Urinary bladder (tissue), 4 donors: ENCODE measurements at places on chromosomes 1 and 21. TPM values are rescaled to one million over a fixed set of nuclear protein-coding genes. Genes with fewer than 3 reads are reported as not detected.

The S100A7 gene
- not detected for total RNA-seq

The FOXD2 gene
- 0.85 TPM for total RNA-seq

The ZFP69 gene
- total RNA-seq: 8.6 TPM

The NUDT4B gene
- total RNA-seq: 3.7 TPM

The SPRR1B gene
- not detected for total RNA-seq

The KCNT2 gene
- total RNA-seq: 31.2 TPM

The RXFP4 gene
- not detected for total RNA-seq

The TMEM269 gene
- not detected for total RNA-seq

The SPRR2E gene
- not detected for total RNA-seq

GRCh38 chr1:167687919-167688519 lies 33.8 kb upstream of the MPZL1 start:
- DNase-seq: peak; percentile 70

DNA sequence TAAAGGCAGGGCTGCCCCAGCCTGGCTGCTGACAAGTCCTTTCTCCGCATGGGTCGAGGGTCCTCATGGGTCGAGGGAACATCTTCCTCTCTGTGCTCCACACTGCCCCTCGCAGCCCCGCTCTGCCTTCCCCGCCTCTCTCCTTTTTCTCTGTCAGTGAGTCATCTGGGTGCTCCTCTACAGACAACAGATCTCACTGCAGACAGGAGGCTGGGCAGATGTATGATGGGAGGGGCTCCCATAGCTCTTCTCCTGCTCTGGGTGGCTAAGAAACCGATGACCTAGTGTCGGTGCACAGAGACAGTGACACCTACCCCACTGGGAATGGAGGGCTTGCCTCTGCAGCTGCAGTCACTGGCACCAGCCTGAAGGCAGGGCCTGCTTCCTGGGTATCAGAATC lies 5.5 kb downstream of the KCNA10 start:
- no peak for DNase-seq

GRCh38 chr1:7616076-7616832 lies 154.8 kb upstream of the VAMP3 start:
- DNase-seq: no peak

DNA sequence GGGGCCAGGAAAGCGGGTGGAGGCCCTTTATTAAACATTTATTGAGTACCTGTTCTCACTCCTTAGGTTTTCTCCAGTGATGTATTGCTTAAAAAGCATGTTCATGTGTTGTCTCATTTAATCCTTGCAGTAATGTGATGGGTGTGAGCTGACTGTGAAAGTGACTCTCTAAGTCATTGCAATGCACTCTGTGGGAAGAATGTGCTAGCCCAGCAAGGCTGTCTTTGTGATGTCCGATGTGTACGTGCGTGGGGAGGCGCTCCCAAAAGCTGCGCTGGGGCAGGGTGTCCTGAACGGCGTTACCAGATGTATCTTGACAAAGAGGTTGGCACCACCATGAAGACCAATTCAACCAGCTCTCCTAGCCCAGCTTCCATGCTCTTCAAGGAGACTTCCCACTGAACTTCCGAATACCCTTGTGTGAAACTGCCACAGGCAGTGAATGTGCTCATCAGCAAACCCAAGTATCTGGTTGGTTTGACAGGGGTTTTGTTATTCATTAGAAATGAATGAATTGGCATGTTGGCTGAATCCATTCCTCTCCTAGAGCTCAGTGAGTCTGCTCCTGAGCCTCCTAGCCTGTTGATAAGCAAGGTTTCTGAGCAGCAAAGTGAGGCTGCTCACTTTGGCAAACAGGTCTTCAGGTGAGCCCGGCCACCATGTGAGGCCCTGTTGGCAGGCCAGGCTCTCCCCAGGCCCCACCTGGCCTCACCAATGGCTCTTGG lies 28.0 kb downstream of the NUAK2 start:
- no peak for DNase-seq

DNA sequence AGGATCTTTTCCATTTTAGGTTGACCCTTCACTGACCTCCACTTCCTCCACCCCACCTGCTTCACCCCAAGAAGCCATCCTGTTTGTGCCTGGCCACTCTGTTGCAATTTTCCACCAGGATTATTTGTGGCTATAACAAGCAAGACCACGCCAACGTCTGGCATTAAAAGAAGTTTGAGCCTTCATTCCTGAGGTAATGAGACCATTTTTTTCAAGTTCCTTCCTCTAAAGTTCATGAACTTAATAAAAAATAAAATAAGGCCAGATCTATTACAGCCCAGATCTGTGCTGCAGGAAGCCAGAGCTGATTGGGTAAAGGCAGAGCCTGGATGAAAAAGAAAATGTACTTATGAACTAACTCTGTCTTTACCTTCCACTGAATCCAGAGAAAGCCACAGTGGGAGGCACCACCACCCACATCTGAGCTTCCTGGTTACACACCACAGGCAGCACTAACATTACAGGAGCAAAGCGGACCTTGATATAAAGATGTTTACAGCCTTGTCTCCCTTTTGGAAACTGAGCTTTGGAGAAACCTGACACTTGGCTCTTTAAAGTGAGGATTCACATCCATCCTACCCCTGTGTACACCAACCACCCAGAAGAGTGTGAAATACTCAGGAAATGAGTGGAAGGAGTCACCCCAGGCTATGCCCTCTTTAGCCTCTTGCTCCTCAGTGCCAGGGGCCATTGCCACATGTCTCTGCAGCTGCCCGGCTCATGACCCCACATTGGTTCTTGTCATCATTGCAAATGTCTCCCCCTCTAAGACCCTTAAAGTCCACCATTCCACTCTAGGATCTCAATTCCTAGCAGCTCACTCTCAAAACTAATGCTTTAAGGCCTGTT lies 293.6 kb downstream of the PLPP3 start:
- no peak for DNase-seq

- no peak for DNase-seq
Observed at GRCh38 chr1:110324667-110325066, 14.5 kb upstream of the RBM15 start.

DNA sequence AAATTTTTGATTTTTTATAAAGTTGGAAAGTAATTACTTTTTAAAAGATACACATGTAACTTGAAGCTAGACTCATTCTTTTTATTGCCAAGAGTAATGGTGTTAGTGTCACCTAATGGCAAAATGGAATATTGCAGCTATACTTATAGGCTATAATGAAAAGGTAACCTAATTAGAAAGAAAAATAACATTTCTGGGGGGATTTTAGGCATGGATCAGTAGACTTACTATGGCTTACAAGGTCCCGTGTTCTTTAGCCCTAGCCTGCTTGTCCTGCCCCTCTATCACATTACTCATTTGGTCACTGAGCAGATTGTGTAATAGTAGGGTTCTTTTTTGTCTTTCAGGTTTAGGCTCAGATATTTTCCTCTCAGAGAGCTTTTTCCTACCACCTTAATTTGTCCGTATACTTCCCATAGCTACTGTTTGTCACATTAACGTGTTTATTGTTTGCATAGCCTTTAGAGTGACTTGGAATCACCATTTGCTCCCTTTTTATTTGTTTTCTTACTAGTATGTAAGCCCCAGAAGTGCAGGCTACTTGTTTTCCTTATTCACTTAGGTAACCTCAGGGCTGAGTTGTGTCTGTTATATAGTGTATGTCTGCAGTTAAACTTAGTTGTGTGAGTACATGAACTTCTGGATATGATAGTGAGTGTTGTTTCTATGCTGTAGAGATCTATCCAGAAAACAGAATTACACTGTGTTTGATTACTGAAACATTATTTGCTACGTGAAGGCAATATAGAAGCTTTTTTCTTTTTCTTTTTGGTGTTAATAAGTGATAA lies 58.7 kb downstream of the RABGAP1L start:
- no peak for DNase-seq

GRCh38 chr1:171664976-171665375 lies 12.5 kb upstream of the MYOC start:
- no peak for DNase-seq

DNA sequence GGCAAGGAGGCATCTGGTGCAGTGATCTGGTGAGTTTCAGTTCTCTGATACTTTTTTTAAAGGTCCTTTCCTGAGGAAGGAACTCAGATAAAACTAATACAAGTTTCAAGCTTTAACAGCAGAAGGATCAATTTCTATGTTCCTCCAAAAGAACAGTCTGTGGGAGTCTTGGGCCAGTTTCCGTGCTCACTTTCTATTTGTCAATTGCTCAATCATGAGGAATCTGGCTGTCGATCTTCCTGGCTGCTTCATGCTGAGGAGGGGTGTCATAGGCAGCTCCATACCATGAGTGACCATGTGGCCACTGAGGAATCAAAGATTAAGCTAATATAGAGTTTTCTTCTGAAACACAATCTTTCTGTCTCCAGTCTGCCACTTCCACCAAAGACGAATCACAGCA lies 11.4 kb upstream of the TMEM125 start:
- no peak for DNase-seq

DNA sequence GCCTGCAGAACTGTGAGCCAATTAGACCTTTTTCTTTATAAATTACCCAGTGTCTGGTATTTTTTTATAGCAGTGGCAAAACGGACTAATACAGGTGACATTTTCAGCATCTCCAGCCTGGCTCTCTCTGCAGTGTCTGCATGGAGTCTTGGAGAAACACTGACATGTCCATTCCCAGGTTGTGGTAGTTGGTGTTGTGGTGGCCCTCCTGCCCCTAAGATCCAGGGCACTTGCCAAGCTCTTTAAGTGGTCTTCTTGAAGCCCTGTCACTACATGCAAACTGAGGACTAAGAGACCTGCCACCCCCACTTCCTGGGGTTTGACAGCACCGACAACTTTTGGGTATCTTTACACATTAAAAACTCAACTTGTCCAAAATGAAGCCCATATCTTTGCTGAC lies 419.4 kb downstream of the NPHP4 start:
- no peak for DNase-seq

DNA sequence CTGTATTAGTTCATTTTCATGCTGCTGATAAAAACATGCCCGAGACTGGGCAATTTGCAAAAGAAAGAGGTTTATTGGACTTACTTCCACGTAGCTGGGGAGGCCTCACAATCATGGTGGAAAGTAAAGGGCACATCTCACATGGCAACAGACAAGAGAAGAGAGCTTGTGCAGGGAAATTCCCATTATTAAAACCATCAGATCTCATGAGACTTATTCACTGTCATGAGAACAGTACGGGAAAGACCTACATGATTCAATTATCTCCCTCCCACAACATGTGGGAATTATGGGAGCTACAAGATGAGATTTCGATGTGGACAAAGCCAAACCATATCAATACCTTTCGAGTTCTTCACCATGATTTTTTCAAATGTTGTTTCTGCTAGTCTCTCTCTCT lies 3.7 kb upstream of the CHRM3 start:
- DNase-seq: no peak

- DNase-seq: no peak
Observed at GRCh38 chr1:25041916-25042315, 111.8 kb upstream of the RUNX3 start.

DNA sequence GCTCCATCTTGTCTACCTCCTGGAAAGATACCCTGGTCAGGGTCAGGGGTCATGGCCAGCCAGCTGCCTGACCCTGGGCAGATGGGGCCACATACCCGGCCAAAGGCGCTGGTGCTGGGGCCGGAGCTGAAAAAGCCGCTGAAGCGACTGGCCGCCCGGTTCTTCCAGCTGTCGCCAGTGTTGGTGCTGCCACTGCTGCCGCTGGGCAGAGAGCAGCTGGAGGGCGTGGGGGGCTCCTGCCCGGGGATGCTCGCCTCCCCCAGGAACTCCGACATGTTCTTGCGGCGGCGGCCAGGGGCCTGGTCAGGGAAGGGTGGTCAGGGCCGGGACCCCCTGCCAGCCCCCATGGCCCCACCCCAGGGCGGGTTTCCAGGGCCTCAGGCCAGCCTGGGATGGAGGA lies 7.2 kb upstream of the TNFRSF25 start:
- DNase-seq: no peak
